ENCODE measurements at places on chromosomes 2 and 18.

DNA sequence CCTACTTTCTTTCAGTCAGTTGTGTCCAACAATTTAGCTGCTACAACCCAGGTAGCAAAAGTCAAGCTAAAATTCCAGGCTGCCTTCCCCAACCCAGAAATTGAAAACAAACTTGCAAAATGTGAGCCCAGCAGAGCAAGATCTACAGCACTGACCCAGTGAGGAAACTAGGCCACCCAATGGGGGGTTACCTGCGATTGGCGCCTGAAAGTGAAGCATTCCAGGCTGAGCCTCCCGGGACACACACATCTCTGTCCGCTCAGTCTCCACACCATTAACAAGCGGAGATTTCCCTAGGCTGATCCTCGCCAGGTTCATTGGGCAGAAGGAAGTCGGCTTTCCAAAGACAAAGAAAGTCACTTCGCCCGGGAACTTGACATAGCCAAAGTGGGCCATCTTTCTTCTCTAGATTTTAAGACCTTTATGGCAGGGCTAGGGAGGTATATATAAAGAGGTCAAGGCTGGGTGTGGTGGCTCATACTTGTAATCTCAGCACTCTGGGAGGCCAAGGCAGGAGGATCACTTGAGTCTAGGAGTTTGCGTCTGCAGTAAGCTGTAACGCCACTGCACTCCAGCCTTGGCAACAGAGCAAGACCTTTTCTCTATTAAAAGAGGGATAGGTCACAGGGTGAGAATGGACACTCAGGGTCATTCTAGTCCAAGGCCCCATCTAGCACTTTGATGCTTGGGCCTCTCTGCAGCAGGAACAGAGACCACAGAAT lies 53.6 kb downstream of the TTC32 start:
- DNase-seq: no peak

- peak; percentile 62 for DNase-seq
Measured at GRCh38 chr2:117785740-117786139, 28.8 kb upstream of the DDX18 start.

DNA sequence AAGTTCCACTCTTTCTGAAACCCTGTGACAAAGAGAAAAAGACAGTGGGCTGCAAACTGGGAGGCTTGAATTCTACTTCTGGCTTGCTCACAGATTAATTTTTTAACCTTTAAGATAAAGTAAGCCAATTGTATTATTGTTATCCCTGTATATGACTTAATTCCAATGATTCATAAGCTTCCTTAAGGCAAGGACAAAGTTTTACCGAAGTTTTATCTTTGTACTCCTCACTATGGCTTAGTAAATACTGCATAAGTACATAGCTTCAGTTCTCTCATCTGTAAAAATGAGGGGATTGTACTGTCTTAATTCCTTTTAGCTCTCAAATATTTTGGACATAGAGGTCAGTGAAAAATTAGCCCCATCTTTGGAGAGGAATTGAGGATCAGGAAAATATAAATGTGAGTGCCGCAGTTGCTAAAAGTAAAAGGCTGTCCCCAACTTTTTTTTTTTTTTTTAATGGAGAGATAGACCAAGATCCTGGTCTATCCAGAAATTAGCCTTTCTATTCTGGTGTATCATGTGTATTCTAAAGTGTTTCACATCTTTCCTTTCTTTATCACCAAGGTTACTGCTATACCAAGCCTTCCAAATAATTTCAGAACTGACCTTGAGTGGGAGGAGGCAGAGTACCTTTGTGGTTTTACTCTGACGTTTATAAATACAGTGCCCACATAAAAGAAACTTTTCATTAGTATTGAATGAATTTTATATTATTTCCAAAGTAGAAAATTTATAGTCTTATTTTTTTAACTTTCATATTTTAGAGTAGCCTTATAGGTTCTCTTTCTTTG lies 13.3 kb downstream of the RELCH start:
- DNase-seq: no peak

GRCh38 chr2:196597531-196597930 lies 42.0 kb upstream of the CCDC150 start:
- DNase-seq: no peak

- no peak for DNase-seq
Measured at GRCh38 chr18:23263551-23264235, 128.4 kb downstream of the CABLES1 start.

DNA sequence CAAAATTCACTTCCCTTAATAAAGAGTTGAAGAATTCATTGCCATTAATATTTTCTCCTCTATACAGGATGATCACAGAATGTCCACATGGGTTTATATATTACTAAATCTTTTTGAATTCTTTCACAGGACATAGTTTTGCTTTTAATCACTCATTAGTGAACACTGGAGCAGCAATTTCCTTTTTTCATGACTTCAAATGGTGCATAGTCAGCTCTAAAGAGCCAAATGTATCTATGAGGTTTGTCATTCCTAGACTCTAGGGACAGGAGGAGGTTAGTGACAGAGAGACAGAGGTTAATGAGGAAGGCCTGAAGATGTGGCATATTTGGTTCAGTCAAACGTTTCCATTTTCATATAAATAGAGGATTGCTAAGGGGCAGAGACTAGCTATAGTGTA lies 111.8 kb downstream of the FSHR start:
- no peak for DNase-seq

DNA sequence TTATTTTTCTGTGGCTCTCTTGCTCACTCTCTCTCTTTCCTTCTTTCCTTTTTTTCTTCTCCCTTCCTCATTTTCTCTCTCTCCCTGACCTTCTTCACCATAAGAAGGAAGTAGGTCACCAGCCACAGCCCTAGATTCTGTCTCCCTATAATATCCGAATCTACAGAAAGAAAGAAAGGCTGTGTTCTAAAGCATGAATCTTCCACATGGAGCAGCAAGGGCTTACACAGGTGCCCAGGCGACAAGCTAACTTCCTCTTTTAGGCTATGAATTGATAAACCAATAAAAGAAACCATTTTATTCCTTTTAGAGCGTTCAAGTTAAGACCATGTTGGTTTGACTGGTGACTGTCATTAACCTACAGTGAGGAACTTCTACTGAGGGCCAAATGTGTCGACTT lies 49.3 kb downstream of the CACNB4 start:
- no peak for DNase-seq

GRCh38 chr2:73386894-73387636 lies 1.4 kb downstream of the ALMS1 start:
- DNase-seq: no peak

DNA sequence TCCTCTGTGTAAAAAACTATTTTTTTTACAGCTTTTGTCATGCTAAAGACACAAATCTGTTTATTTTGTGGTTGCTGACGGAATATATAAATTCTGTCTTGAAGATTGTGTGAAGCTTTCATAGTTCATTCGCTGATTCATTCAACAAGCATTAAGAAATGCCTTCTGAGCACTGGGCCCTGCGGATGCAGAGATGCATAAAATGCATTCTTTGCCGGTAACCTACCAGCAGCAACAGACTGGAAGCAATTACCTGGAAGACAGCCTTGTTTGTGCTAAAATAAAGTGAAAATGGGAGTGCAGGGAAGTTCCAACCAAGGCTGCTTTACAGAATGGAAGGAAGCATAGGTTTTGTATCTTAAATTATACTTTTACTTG lies 119.7 kb downstream of the PMAIP1 start:
- no peak for DNase-seq

DNA sequence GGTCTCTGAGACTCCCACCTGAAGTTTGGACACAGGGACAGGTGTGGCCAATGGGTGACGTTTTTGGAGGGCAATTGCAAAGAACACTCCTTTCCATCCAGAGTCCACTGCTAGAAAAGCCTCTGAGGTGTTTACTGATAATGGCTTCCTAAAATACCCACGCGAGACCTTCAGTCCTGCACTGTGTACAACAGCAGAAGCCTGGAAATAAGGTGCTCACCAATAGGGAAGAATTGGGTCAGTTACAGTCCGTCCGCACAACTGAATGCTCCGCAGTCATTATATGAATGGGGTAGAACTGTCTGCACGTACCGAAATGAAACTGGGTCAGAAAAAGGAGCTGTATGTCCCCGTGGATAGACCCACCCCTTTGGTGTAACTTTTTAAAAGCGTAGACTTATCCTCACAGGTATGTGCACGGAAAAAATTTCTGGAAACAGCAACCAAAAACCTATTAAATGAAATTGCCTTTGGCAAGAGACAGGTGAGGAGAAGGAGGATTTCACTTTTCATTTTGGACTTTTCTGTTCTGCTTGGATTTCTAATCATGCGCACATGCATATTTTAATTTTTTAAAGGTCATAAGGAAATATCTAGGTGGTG lies 29.4 kb downstream of the SDC1 start:
- no peak for DNase-seq

DNA sequence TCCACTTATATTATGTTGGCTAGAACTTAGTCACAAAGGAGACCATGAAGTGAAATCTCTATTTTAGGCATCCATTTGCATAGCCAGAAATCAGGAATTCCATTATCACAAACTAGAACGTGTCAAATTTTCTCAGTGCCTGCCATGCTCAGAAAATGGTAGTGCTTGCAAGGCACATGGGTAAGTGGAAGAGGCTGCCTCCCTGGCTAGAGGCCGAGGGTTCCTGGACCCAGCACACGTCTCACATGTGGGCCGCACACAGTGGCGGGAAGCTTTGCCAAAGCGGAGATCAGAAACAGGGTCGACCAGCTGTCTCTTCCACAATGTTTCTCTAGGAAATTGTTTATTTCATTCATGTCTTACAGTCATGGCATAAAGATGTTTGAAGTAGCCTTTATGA lies 42.3 kb downstream of the TRAF3IP1 start:
- no peak for DNase-seq

DNA sequence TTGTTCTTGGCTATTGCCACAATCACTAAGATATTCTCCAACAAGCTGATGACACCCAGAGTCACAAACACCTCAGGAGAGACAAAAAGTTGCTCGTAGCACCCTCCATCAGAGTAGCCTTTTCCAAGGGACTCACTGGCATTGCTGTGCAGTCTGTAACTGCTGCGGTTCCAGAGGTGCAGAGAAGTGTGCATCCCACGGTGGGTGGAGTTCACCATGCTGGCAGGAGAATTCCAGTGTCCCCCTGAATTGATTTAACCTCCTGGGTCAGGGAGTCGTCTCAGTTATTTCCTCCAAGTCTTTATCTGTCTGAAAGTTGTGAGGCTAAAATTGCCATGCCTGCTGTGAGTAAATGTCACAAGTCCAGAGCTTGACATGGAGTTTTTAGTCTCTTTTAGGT lies 443 bp downstream of the MC4R start:
- DNase-seq: no peak

GRCh38 chr2:55168221-55169154 lies 63.6 kb downstream of the CLHC1 start:
- DNase-seq: peak; percentile 76

DNA sequence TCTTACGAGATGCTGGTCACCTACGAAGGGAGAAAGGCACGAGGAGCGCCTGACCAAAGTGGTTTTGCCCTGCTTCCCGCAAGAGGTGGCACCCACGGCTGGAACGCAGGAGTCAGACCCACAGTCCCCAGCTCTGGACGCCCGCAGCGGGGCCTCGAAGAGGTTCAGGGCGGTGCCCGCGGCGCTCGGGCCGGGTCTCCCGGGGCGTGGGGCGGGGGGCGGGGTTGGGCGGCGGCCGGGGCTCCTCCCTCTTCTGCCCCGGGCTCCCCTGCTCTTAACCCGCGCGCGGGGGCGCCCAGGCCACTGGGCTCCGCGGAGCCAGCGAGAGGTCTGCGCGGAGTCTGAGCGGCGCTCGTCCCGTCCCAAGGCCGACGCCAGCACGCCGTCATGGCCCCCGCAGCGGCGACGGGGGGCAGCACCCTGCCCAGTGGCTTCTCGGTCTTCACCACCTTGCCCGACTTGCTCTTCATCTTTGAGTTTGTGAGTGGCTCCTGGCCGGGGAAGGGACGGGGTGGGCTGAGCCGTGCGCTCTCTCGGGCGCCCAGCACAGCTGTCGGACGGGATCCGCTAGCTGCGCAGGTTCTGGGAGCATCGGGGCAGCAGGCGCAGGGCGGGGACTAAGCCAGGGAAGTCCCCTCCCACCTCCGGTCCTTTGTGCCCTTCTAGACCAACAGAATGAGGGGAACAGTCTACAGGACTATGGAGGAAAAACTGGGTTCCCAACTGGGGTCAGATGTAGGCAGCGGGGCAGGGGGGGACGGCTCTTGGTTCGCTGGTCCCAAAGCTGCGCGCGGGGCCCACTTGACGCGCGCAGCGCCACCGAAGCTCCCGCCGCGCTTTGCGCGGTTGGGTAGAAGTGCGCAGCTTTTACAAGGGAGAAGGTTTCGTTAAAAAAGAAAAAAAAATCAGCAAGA lies at the start of gene MAL:
Gene MAL, plus strand, starts transcription at position 303 of the 914 bp plus-strand sequence. Its CDS starts 85 bp downstream, at position 388.
- DNase-seq: peak; percentile 25

- no peak for DNase-seq
Measured at GRCh38 chr2:233142355-233142897, 82.3 kb downstream of the INPP5D start.

DNA sequence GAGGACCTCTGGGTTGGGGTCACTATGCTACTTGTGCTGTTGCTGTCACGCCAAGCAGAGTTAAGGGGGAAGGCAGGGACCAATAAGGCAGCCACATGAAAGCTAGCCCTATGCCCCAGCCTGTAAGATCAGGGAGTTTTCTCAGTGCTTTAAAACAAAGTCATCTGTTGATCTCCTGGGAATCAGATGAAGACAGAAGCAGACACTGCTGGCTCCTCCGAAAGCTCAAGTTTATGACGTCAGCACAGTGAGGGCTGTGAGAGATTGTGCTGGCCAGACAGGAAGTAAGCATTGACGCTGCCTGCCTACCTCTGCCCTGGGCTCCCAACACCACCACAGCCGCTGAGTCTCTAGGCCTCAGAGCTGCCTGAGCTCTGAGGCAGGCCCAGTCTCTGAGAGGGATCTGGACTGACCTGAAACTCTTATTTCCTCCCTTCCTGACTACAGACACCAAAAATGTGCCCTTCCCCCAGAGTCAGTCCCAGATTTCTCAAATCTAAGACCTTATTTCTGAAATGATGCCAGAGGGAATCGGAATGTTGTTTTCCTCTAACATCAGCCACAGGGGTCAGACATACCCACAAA lies 118.1 kb upstream of the EPAS1 start:
- no peak for DNase-seq

All from NCI-H2081 (cell line).